CD4-positive, alpha-beta T cell treated with Interleukin-10 for 1 hour (primary cell): ENCODE measurements at places on chromosomes 13 and 19.

- DNase-seq: no peak
Measured at GRCh38 chr13:46521921-46522747, 30.8 kb upstream of the LRCH1 start.

- no peak for DNase-seq
Measured at GRCh38 chr19:4660181-4660791, 9.9 kb downstream of the MYDGF start.

GRCh38 chr13:41699759-41700158, 242.4 kb downstream of the RGCC start:
- no peak for DNase-seq

DNA sequence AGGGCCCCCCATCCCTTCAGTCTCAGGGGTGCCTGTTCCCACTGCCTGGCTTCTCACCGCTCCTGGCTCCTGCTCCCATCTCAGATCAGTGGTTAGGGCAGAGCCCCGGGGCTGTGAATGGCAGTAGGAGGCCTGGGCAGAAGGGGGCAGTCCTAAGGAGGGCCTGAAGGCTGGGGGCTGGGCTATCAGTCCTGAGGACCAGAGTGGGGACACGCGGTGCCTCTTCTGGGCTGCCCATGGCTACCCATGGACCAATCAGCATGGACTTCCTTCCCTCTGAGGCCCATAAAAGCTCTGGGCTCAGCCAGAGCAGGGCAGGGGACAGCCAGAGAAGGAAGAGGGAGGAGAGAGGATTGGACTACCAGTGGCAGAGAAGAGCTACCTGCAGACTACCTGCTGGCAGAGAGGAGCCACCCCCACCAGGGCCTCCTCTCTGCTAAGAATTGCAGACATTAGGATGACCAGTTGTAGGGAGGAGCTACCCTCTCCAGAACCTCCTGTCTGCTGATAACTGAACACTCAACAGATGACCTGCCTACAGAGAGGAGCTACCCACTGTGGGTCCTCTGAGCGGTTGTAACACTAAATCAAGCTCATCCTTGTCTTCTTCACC, 12.1 kb upstream of the UBE2S start:
- DNase-seq: no peak

- peak; percentile 57 for DNase-seq
Measured at GRCh38 chr19:3129112-3129511, 6.7 kb upstream of the GNA15 start.

GRCh38 chr13:111911754-111912452, 155.0 kb upstream of the SOX1 start:
- DNase-seq: no peak

DNA sequence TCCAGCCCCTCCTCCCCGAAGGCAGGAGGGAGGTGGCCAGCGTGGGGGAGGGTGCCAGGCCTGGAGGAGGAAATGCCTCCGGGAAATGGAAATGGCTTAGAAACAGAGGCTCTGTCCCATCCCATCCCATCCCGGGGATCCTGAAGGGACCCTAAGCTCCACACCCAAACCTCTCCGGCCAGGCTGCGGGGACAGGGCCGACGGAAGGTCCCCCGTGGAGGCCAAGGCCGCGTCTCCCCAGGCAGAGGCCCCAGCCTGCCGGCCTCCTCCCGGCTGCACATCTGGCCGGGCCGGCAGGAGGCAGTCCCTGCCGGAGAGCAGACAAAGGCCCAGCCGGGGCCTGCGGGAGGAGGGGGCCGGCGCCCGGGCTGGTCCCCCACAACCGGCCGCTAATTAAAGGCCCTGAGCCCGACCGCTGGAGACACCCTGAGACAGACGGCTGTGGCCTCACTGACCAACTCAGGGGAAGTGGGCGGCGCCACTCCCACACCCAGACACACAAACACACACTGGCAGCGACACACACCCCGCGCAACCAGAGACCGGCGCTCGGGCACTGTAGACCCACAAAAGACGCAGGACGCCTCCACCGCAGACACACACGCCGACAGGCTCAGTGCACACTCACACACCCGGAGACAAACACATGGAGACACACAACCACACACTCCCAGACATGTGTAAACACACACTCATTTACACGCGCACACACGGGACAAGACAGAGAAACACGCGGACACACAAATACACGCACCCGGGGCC, 1.1 kb downstream of the ADAMTS10 start:
- no peak for DNase-seq

GRCh38 chr13:110942248-110942981, 27.5 kb upstream of the ANKRD10 start:
- DNase-seq: no peak

DNA sequence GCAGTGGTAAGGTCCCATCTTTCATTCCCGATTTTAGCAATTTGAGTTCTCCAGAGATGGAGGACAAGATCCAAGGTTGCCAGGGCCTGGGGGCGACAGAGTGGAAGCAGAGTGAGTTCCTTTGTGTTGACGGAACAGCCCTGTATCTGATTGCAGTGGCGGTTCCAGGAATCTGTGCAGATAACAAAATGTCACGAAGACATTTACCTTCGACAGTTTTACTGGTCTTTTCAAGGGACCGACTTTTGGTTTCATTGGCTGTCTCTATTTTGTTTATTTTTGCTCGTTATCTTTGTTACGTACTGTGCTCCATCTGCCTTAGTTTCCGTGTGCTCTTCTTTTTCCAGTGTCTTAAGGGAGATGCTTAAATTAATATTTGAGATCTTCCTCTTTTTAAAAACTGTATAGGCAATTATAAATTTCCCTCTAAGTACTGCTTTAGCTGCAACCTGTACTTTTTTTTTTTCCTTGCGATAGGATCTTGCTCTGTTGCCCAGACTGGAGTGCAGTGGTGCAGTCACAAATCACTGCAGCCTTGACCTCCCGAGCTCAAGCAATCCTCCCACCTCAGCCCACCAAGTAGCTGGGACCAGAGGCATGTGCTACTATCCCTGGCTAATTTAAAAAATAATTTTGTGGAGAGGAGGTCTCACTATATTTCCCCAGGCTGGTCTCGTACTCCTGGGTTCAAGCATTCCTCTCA, 23.2 kb downstream of the KDM4B start:
- no peak for DNase-seq

GRCh38 chr13:100364591-100364990, 224.0 kb downstream of the GGACT start:
- DNase-seq: no peak

GRCh38 chr19:16847430-16847829, 18.2 kb downstream of the SIN3B start:
- DNase-seq: no peak

- peak; percentile 68 for DNase-seq
Measured at GRCh38 chr19:3479177-3479833, 1.0 kb downstream of the SMIM24 start.

DNA sequence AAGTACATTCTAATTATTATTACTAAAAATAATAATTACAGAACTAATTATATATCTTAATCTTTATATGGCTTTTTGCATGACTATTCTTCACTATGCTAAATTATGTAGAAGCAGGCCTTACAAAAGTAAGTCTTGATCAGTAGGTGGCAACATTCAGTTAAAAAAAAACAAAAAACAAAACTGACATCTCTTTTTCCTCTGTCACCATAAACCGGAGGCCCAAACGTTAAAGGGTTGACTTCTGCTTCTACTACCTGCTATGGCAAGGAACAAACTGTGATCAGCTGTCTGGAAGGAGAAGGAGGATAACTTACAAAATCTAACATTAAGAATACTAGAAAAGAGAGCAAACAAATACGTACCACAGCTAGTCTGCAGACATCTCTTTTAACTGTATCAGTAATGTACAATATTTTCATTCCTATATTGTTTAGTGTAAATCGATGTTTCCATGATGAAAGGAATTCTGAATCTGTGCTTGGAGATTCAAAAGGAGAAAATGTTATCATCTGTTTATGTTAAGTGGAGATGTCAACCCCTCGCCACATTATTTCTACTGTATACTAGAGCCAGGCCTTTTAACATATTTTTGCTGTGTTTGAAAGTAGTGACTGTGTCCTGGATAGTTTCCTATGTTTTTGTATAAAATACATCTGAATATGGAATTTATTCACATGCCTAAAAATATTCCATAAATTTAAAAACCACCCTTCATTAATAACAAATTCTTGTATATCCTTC, 1525.4 kb downstream of the SLITRK1 start:
- DNase-seq: no peak

- no peak for DNase-seq
Measured at GRCh38 chr19:24078680-24079079, 8.3 kb upstream of the ZNF254 start.
